HCT116 (cell line): ENCODE measurements at places on chromosomes 12 and 14.

DNA sequence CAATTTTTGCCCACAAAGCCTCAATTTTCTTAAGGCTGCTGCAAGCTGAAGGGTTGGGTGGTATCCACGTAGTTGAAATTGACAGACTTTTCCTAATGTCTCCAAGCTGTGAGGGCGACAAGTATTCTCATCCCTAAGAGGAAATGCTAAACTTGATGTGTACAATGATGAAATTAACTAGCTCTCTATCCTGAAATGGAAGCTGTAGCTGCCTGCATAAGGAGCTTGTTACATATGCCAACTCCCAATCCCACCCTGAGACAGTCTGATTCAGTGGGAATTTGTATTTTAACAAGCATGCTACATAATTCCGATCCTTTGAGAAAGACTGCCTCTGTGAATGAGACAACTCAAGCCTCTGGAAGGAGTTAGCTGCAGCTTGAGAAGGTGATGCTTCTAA is 45.7 kb upstream of the MDM1 start:
- no peak for DNase-seq

GRCh38 chr12:116529686-116530085 is 29.5 kb upstream of the MAP1LC3B2 start:
- no peak for DNase-seq

GRCh38 chr12:80173083-80173864 is 73.9 kb downstream of the OTOGL start:
- DNase-seq: no peak

GRCh38 chr14:51652168-51653078 is 713 bp downstream of the FRMD6 start:
- DNase-seq: no peak

DNA sequence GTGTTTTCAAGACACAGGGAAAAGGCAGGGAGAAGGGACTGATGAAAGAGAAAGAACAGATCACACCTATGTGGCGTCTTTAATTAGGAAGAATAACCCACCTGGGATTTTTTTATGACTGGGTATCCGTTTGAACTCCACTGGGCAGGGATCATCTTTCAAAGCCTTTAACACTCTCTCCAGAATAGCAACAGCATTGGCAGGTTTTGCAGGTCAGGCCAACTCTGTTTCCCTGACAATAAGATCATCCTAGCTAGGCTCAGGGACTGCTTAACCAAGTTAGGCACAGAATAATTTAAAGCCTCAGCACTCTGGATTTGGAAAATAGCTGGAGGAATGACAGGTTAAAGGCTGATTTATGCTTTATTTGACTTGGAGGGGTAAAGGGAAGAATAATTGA is 117.6 kb downstream of the SUDS3 start:
- DNase-seq: no peak
